Calu3 (cell line): ENCODE measurements at places on chromosomes 5 and 9.

DNA sequence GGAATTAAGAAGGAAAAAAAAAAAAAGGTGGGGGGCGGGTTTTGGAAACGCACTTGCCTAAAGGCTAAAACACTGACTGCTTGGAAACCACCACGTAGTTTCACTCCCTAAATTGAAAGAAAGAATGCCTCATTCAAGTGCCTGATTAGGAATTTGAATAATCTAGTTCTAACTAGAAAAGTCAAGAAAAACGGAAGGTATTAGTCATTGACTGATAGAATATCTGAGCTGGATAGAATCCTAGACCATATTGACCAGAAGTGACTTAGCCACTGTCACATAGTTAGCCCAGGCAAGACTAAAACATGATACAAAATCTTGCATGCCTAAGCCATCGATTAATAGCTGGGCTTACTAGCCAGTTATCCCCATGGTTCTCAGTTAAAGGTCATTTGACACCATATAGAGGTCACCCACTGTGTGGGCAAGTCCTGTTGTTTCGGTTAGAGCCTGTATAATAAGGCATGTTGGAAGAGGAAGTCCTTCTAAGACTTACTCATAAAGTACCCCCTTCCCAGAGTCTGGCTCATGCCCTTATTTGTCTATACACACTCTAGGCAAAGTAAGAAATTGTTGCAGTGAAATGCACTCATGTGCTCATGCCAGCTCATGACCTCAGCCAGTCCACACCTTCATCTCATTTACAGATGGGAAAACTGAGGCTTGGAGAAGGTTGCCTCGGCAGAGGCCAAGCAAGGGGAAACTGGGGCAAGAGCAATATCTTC, 40.2 kb downstream of the SH3RF2 start:
- peak; percentile 48 for DNase-seq

DNA sequence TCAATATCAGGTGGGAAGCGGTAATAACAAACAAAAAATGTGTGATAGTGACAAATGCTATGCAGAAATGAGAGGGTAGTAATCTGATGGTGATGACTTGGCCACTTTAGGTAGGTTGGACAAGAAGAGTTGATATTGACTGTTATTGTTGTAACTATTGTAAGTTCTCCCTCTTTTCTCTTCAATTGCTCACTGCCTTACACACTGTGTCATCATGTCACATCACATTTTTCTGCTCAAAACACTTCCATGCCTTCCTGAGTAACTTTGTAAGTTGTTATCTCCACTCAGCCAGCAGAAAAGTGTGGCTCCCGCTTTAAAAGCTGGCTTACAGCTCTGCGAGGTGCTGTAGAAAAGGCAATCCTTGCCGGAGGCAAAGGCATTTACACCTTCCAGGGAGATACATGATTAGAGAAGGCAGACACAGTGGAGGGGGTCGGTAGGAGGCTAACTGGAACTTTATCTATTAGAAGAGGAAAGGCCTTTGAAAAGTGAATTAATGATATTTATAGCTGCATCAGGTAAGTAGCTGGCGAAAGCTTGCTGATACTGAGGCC, 85.2 kb upstream of the CLINT1 start:
- no peak for DNase-seq

GRCh38 chr5:109309326-109310063, 100.3 kb downstream of the PJA2 start:
- DNase-seq: no peak

- DNase-seq: no peak
These were observed 3.1 kb downstream of the SMARCA2 start for GRCh38 chr9:2018162-2018643.

DNA sequence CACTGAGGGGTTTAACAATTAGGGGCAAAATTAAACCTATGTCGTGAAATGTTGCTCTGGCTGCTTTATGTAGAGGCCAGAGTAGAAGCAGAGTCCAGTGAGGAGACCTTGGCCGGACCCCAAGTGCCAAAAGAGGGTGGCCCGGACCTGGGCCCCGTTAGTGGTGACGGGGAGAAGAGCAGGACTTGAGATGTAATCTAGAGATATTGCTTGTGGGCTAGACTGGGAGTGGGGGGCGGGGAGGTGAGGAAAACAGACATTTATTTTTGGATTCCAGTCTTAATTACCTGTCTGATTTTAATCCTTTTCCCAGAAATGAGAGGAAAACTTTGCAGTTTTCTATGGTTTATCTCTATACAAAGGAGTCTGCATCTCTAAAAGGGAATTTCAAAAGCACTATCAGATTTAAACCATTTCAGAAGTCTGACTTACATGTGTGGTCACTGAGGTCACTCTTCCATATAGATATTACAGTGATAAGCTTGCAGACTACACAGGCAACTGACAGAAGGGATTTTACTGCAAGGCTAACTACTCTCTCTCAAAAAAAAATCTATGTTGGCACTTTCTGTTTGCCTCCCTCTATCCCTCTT, 108.1 kb downstream of the MED27 start:
- DNase-seq: no peak

GRCh38 chr5:5605170-5605764, 182.8 kb downstream of the ICE1 start:
- no peak for DNase-seq

DNA sequence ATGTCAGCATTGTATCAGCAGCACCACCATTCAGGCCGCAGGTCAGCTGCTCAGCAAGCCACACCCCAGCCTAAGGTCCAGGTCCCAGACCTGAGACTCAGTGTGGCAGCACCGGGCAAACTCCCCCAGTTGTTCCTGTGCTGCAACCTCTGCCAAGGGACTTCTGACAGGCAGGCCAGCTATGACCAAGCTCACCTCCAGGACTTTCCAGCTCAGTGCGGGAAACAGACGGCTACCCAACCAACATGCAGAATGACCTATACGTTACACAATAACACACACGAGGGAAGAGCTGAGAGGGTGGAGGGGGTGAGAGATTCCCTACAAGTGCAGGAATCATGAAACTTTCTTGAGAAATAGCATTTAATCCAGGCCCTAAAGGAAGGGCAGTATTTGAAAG, 143.7 kb downstream of the FSTL4 start:
- no peak for DNase-seq

DNA sequence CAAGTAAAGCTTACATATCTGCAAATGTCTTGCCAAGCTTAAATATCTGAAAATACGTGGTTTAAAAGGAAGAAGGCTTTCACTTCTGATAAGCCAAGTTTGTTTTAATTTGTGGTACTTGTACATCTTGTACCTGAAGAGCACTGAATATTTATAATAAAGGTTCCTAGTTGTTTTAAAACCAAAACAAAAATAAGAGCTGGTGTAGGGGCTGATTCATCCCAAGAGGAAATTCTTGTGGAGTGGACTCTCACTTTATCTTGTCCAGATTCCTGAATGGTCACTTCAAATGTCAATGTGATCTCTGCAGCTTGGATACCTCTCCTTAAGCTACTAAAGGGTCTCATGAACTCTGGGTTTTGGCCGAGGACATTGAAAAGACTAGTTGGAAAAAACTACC, 29.5 kb downstream of the MAMDC2 start:
- no peak for DNase-seq
